Peyer's patch (tissue), 4 donors: ENCODE measurements at places on chromosomes 7 and 10. TPM values are rescaled to one million over a fixed set of nuclear protein-coding genes. Genes with fewer than 3 reads are reported as not detected.

DNA sequence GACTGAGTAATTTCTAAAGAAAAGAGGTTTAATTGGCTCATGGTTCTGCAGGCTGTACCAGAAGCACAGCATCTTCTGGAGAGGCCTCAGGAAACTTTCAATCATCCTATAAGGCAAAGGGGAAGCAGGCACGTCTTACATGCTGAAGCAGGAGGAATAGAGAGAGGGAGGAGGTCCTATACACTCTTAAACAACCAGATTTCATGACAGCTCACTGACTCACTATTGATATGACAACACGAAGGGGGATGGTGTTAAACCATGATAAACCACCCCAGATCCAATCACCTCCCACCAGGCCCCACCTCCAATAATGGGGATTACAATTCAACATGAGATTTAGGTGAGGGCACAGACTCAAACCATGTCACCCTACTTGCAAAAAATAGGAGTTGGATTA, 201.5 kb downstream of the CDK14 start:
- no peak for DNase-seq
- H3K36me3 ChIP-seq, result no peaks in the 10 kb centered on the region
- H3K27ac ChIP-seq, result no peak overlapping the region
- no peaks in the 10 kb centered on the region for H3K4me1 ChIP-seq
- H3K27me3 ChIP-seq, result no peaks in the 10 kb centered on the region

DNA sequence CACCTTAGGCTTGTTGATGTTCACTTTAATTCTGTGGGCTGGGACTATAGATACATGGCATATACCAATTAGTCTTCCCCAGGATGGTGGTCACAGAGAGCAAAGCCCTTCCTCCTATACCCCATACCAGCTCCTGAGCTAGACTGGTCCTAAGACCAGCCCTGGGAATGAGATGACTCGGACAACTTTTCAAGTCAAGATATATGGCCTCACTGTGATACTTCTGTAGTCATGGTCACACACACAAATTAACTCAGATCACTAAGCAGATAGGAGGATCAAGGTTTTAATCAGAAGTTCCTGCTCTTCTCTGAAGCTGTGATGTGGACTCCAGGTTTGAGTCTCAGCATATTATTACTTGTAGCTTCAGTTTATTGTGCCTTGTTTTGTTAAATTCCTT, 53.1 kb downstream of the SLK start:
- H3K36me3 ChIP-seq, result no peaks in the 10 kb centered on the region
- DNase-seq, result no peak
- H3K27ac ChIP-seq, result no peak overlapping the region
- H3K27me3 ChIP-seq, result no peaks in the 10 kb centered on the region
- no peaks in the 10 kb centered on the region for H3K4me1 ChIP-seq
- H3K4me3 ChIP-seq, result no peak overlapping the region

The EPO gene
- total RNA-seq, result not detected

DNA sequence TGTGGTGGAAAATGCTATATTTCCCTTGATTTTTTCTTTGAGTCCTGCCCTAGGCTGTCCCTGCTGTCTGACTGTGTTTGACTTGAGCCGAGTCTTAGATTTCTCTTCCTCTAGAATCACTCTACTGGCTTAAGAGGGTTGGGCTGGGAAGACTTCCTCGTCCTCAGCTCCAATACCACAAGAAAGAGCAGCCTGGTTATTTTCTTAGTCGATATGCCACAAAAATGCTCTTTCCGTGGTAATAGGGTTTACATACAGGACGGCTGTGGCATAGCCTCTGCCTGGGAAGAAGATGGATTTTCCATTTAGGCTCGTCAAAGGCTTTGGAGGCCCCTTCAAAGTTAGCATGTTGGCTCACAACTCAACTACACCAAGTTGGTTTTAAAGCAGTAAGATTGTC, 212.0 kb upstream of the IGFBP3 start:
- no peak for DNase-seq
- H3K4me3 ChIP-seq, result no peak overlapping the region
- H3K27me3 ChIP-seq, result no peaks in the 10 kb centered on the region
- H3K4me1 ChIP-seq, result no peaks in the 10 kb centered on the region
- no peaks in the 10 kb centered on the region for H3K36me3 ChIP-seq

DNA sequence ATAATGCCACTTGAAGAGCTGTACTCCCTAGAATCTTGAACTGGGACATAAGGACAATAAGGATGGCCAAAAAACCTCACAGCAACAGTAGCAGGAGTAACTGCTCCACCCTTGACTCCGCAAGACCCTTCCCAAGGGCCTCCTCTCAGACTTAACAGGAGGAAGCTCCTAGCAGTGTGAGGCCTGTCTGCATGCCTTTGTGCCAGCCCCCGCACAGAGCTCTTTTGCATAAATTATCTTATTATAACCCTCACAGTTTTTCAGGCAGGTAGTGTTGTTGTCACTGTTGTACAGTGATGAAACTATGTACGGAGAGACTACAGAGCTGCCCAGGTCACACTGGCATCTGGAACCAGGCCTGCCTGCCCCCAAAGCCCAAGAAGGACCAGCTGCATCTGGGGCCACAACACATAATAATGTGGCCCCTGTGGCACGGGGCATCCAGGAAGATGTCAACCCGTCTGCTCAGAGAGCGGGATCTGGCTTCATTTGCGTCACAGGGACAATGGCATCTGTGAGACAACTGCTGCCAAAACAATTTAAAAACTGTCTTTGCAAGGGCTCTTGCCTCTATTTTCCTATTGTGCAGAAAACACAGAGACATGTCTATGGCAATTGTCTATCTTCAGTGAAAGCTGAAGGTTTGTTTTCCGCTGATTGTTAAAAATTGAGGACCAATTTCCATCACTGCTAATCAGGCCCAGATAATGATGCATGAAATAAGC, 249.3 kb upstream of the GRB10 start:
- no peak overlapping the region for H3K27ac ChIP-seq
- no peak overlapping the region for H3K4me3 ChIP-seq
- H3K27me3 ChIP-seq, result no peaks in the 10 kb centered on the region
- H3K36me3 ChIP-seq, result no peaks in the 10 kb centered on the region

DNA sequence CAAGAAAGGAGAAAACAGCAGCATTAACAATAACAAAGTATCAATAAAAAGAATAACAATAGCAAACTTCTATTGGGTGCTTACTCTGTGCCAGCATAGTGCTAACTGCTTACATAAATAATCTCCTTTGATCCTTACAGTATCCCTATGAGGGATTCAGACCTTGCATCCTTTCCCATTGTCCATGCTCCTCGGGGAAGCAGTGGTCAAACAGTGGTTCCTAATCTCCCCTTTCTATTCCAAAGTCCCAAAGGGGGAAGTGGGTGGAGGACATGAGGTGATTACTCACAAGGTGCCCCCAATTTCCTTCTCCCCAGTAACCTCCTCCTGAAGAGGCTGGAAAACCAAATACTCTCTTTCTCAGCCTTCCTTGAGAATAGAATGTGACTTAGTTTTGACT, 22.0 kb upstream of the MSMB start:
- no peaks in the 10 kb centered on the region for H3K4me1 ChIP-seq
- no peak overlapping the region for H3K27ac ChIP-seq
- no peak for DNase-seq

GRCh38 chr7:88401009-88401623, 94.4 kb upstream of the STEAP4 start:
- no peaks in the 10 kb centered on the region for H3K27me3 ChIP-seq
- H3K4me3 ChIP-seq, result no peak overlapping the region
- H3K36me3 ChIP-seq, result no peaks in the 10 kb centered on the region

The TAS2R16 gene
- not detected for total RNA-seq

The GNAT3 gene
- total RNA-seq, result 2.1 TPM

- H3K27me3 ChIP-seq, result no peaks in the 10 kb centered on the region
- peaks cover 6% of the 10 kb centered on the region for H3K4me1 ChIP-seq
- H3K27ac ChIP-seq, result peak overlapping the region; percentile 78
Observed at GRCh38 chr10:62083412-62084267, 182.1 kb downstream of the ARID5B start.

DNA sequence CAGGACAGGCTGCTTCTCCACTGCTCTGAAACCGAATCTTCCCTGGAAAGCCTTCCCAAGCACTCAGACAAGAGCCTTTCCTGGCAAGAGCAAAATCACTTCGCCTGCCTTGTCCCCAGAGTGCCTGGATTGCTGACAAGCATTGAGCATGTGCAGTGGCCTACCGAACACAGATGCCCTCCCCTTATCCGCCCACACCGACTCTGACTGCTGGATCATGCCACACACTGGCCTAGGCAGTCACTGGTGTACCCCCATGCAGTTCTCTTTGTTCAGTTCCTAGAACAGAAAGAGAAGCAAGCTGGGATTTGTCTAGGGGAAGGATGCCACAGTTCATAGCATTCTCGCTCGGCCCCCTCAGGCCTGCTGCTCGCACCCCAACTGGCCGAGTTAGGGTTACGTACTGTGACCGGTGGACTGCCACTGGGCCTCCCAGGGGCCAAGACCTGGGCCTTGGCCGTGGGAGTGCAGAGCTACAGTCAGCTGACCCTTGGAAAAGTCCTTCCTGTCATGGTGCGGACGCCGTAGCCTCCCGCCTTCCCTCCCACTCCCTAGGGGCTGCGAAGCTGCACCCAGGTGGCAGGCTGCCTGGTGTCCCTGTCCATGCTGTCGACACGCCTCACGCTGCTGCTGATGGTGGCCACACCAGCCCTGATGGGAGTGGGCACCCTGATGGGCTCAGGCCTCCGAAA, 6.9 kb downstream of the ABCB8 start:
- DNase-seq, result no peak
- no peak overlapping the region for H3K27ac ChIP-seq
- no peaks in the 10 kb centered on the region for H3K36me3 ChIP-seq
- H3K27me3 ChIP-seq, result no peaks in the 10 kb centered on the region
- no peak overlapping the region for H3K4me3 ChIP-seq
- H3K4me1 ChIP-seq, result peaks cover 13% of the 10 kb centered on the region

DNA sequence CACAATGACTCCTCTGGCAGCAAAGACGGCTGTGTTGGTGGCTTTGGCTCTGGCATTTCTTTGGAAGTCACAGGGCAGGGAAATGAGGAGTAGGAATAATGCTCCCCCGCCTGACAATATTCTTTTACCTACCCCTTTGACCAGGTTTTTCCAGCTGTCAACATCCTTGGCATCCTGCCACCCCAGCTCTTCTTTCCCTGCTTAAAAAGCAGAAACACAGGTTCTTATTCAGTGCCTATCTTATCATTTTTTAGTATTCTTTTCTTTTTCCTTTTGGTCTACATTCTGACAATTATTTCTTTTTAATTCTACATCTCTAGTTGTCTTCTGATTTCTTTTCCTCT, 97.7 kb downstream of the CREB5 start:
- no peak overlapping the region for H3K27ac ChIP-seq
- DNase-seq, result no peak
- no peaks in the 10 kb centered on the region for H3K4me1 ChIP-seq
- H3K36me3 ChIP-seq, result no peaks in the 10 kb centered on the region
- no peak overlapping the region for H3K4me3 ChIP-seq

DNA sequence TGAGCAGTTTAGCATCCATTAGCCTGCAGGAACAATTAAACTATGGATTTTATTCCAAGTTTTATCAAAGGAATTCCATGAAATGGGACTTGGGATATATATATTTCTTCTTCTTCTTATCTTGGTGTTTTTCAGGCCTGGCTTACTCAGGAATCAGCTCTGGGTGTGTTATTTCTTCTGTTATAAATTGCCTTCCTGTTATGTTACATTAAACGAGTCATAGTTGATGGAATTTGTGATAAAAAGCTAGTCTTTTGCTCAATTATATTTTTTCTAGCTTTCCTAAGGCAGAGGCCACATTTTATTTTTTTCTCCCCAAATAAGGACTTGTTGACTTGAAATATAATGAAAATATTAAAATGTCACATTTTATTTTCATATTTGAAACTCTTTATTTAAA, 141.3 kb downstream of the EPC1 start:
- no peaks in the 10 kb centered on the region for H3K36me3 ChIP-seq
- H3K27ac ChIP-seq, result no peak overlapping the region
- no peaks in the 10 kb centered on the region for H3K4me1 ChIP-seq
- H3K27me3 ChIP-seq, result no peaks in the 10 kb centered on the region
- no peak overlapping the region for H3K4me3 ChIP-seq
- DNase-seq, result no peak

DNA sequence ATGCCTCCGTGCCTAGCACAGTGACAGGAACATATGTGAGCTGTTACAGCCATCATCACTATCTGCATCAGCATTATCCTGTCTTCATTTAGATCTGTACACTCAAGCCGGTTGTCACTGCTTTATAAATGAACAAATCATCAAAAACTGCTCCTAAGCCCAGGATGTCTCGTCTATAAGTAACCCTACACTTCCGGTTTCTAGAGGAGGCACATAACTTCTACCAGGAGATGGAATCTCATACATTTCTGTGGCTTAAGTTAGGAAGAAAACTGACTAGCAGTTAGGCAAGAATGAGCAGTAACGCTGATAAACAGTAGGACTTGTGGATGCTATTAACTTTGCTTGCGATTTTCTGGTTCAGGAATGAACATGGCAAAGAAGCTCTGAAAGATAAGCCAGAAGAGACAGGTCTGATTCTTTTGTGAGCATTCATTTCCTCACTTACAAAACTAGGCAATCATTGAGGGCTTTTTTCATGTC, 1199.2 kb downstream of the SORCS3 start:
- no peak for DNase-seq
- H3K27ac ChIP-seq, result no peak overlapping the region
- no peaks in the 10 kb centered on the region for H3K27me3 ChIP-seq

- no peaks in the 10 kb centered on the region for H3K27me3 ChIP-seq
- H3K4me1 ChIP-seq, result no peaks in the 10 kb centered on the region
- H3K36me3 ChIP-seq, result no peaks in the 10 kb centered on the region
- H3K4me3 ChIP-seq, result no peak overlapping the region
- H3K27ac ChIP-seq, result no peak overlapping the region
Observed at GRCh38 chr10:52779541-52780390, 7.2 kb upstream of the MBL2 start.

- peak overlapping the region; percentile 6 for H3K27ac ChIP-seq
- no peaks in the 10 kb centered on the region for H3K4me1 ChIP-seq
- no peaks in the 10 kb centered on the region for H3K27me3 ChIP-seq
- no peaks in the 10 kb centered on the region for H3K36me3 ChIP-seq
- no peak for DNase-seq
Observed at GRCh38 chr10:29554660-29555059, 80.1 kb downstream of the SVIL start.

The CNPY1 gene
- not detected for total RNA-seq

DNA sequence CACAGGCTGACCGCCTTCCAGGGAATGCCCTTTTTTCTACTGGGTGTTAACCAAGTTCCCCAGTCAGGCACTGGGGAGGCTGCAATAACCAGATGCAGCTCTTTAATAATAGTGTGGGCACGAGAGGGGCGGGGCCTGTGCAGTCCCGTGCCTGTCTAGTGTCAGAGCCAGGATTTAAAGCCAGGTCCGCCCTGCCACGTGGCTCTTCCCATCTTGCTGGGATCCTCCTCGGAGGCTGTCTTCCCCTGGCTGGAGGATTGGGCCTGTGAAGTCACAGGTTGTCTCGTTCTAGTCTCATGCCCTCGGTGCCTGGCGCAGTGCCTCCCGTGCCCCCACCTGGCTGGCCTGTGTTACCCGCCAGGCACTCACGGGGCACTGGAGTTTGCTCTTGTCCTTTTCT, 25.2 kb downstream of the TMEM120A start:
- no peak for DNase-seq
- peak overlapping the region; percentile 50 for H3K27ac ChIP-seq
- H3K27me3 ChIP-seq, result no peaks in the 10 kb centered on the region
- no peaks in the 10 kb centered on the region for H3K4me1 ChIP-seq

GRCh38 chr7:137282043-137282442, 61.5 kb downstream of the PTN start:
- H3K4me1 ChIP-seq, result no peaks in the 10 kb centered on the region
- DNase-seq, result no peak
- H3K27me3 ChIP-seq, result no peaks in the 10 kb centered on the region
- H3K27ac ChIP-seq, result no peak overlapping the region
- H3K4me3 ChIP-seq, result no peak overlapping the region

The INTS15 gene
- 95.7 TPM for total RNA-seq

The YAE1 gene
- 45.0 TPM for total RNA-seq

The BNIP3 gene
- 26.7 TPM for total RNA-seq

The SLC29A4 gene
- 3.2 TPM for total RNA-seq

The RAPGEF5 gene
- 111 TPM for total RNA-seq

The MLXIPL gene
- 114 TPM for total RNA-seq
